GM03348 (cell line): ENCODE measurements at places on chromosomes 16 and 17.
A peak's percentile ranks its signal among the peaks of the same experiment; 100 is the strongest.

- DNase-seq, result no peak
Observed at GRCh38 chr16:1424028-1424427, 3.5 kb upstream of the UQCC4 start.

DNA sequence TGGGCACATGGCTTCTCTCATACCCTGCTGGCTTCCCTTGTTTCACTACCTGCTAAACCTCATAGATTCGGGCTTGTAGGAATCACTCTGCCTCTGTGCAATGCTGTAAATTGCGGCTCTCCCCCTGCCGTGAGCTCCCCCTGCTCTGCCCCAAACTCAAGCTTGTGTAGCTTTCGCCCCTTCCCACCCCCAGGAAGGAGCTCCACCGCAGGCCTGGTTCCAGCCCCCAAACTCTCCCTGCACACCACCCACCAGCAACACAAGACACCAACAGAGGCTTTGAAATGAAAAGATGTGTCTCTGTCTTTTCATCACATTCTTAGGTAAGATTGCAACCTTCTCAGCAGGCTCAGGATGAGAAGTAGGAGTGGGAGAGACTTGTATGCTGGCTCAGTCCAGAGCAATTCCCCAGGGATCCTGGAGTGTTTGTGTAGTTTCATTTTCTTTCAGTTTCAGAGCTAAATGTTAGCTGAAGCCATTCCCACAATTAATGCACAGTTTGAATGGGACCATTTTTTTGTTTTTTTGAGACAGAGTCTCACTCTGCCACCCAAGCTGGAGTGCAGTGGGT is 14.2 kb downstream of the CX3CL1 start:
- DNase-seq, result peak; percentile 55

- peak; percentile 61 for DNase-seq
Observed at GRCh38 chr16:1825864-1826690, 548 bp downstream of the HAGH start.

DNA sequence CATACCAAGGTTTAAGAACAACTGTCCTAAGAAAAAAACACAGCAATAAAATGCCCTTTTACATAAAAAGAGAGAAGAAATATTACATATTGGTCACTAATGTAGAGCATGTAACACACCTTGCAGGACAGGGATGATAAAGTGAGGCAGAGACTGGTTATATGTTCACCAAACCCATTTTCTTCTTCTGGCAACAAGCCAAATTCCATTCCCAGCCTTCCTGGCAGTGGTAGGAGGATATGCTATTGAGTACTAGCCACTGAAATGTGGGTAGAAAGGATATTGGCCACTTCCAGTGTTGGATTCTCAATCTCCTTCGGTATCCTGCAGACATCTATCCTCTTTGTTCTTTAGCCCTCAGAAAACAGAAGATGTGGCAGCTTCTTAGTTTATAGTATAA is 105.2 kb upstream of the SHISA6 start:
- DNase-seq, result no peak

- DNase-seq, result no peak
Observed at GRCh38 chr17:64331366-64331765, 59.3 kb downstream of the PECAM1 start.

- DNase-seq, result no peak
Observed at GRCh38 chr17:76561332-76561731, 21.5 kb downstream of the PRCD start.

DNA sequence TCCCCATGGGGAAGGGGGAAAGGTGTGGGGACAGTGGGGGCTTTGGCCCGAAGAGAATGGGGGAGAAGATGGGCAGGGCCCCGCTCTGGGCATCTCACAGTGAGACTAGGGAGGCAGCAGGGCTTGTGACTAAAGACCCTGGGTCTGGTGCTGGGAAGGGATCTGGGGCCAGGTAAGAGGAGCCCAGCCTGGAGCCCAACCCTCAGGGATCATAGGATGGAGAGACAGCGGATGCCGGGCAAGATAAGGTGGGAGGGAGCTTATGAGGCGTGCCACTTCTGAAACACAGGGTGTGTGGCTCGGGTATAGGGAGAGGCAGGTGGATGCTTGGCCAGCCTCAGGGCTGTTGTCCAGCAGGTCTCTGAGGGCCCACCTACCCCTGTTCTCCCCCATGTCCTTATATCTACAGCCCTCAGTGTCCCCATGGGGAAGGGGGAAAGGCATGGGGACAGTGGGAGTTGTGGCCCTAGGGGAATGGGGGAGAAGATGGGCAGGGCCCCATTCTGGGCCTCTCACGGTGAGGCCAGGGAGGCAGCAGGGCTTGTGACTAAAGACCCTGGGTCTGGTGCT is 15.4 kb downstream of the USP6 start:
- DNase-seq, result no peak

GRCh38 chr17:8073627-8074484 is 13.7 kb downstream of the ALOX12B start:
- peak; percentile 87 for DNase-seq

GRCh38 chr16:22285080-22285479 is 12.1 kb upstream of the POLR3E start:
- DNase-seq, result no peak

GRCh38 chr17:79028496-79029326 is 4.7 kb downstream of the C1QTNF1 start:
- DNase-seq, result no peak

DNA sequence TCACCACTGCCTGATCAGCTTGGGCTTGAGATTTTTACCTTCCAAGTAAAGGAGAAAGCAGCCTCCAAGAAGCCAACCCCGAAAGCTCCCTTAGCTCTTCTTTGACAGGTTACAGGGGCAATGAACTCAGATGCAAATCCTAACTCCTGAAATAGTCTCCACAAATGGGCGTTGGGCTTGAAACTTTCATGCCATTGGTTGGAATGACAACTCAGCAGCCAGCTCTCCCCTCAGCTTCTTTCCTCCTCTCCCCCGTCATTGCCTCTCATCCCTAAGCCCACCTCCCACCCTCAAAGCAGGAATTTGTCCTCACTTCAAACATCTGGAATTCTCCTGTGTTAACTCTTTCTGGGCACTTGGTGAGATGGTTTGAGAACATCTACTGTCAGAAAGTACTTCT is at the start of gene TAT:
Gene TAT (minus strand): TSS at position 122 of the 400 bp plus-strand sequence. CDS start 677 bp downstream, outside the sequence.
- no peak for DNase-seq

GRCh38 chr16:87382023-87382785 is 1.4 kb downstream of the FBXO31 start:
- DNase-seq, result no peak

DNA sequence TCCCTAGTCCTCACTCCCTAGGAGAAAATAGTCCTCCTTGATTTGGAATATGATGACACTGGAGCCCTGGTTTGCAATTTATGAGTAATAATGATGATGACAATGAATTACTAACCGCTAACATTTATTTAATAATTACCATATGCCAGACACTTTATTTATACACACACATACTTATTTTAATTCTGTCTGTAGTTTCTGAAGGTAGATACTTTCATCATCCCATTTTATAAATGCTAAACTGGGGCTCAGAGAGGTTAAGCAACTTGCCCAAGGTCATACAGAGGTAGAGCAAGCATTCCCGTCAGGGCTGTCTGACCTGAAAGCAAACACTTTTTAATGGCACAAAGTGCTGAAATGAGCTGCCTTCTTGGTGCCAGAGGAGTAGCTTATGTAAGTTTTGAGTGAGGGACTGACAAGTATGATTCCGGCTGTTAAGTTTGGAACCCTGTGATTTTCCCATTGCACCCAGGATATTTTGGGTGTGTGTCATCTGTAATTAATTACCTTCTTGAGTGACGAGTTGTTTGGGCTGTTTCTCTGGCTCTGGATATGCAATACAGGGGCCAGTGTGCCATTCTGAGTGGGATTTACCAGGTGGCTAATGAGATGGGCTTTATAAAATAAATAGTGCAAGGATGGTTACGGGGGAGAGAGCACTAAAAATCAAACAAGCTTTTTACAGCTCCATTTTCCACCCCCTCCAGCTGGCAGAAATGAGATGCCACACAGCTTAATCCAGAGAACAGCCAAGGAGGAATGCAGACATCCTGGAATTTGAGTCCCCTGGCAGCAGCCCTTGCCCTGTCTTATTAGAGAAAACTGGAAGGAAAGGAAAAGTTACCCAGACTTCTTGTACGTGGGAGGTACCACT is 211.8 kb downstream of the SNX29 start:
- peak; percentile 73 for DNase-seq

- peak; percentile 48 for DNase-seq
Observed at GRCh38 chr17:57422574-57423164, 166.3 kb downstream of the MSI2 start.

DNA sequence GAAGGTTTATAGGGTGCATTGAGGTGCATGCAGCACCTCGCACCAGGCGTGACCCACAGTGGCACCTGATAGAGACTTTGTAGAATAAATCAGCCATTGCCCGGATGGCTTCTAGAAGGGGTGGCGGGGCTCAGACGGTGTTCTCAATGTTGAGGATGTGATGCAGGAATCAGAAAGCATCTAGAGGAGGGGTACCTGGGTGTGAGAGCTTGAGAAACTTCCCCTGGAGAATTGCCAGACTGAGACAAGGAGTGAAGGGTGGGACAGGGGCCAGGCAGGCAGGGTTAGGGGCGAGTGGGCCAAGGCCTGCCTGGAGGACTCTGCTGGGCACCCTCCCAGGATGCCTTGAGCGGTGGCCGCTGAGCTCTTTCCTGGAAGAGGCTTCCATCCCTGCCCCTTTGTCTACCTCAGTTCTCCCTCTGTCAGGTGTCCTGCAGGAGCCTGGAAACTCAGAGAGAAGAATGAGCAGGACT is 9.3 kb upstream of the ADGRG1 start:
- DNase-seq, result no peak

- no peak for DNase-seq
Observed at GRCh38 chr17:33525186-33525585, 232.1 kb upstream of the ASIC2 start.

- DNase-seq, result no peak
Observed at GRCh38 chr17:2421315-2422147, 20.7 kb upstream of the MNT start.

DNA sequence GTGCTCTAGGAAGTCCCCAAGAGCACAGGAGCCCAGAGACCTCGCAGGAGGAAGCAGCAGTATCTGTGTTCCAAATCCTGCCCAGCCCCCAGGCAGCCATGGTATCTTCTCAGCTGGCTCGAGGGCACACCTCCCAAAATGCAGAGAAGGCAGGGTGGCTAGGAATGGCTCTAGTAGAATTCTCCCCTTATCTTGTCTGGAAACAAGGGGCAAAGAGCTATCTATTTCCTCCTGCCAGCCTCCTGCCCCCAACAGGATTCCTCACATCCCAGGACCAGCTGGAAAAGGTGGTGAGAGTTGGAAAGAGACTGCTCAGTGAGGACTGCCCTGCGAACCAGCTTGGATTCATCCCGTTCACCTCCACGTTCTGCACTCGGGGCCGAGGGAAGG is 8.6 kb upstream of the TSPOAP1 start:
- no peak for DNase-seq

- peak; percentile 52 for DNase-seq
Observed at GRCh38 chr17:44898768-44899073, 524 bp downstream of the EFTUD2 start.

DNA sequence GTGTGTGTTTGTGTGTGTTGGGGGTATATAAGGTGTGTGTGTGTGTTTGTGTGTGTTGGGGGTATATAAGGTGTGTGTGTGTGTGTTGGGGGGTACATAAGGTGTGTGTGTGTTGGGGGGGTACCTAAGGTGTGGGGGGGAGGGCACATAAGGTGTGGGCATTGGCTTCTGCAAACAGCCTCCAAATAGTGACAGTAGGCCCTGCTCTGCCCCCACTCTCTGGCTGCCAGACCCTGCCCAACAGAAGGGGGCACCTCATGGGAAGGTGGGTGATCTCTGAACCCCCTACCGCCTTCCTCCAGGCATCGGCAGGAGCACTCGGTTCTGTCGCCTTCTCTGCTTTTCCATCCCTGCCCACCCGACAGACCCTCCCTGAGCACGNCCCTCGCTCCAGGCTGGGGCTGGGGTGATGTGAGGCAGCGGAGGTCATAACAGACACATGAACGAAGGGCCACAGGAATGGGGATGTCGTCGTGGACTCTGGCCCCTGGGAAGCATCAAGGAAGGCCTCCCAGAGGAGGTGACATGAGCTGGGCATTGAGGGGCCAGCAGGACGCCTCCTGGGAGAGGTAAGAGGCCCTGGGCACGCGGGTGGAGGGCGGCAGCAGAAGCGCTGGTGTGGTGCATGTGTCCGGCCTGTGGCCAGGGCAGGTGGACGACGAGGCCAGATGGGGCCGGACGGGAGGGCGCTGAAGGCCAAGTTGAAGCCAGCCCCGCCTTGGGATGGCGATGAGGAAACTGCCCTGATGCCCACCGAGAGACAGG is 136.6 kb upstream of the RPH3AL start:
- no peak for DNase-seq

- peak; percentile 94 for DNase-seq
Observed at GRCh38 chr16:69848637-69849545, 86.8 kb downstream of the WWP2 start.

GRCh38 chr16:75172578-75172977 is 24.3 kb downstream of the ZFP1 start:
- no peak for DNase-seq

- no peak for DNase-seq
Observed at GRCh38 chr17:39938140-39938869, 10.8 kb downstream of the LRRC3C start.

DNA sequence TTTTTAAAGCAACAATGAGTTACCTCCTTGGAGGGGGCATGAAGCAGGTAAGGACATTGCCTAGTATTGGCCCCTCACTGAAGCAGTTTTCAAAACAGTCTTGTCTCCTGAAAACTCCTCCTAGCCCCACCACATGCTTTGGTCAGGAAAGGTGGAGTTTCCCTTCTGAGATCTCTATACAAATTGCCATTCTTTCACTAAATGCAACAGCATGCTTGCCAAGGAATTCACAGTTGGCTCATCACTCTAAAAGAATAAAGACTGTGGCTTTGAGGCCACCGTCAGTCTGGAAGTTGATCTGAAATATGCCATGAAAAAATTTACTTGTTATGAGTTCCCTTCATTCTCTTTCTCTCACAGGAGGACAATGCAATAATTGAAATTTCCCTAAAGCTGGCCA is 4.2 kb downstream of the TTC19 start:
- no peak for DNase-seq

- DNase-seq, result no peak
Observed at GRCh38 chr16:74450236-74450635, 29.0 kb upstream of the CLEC18B start.

GRCh38 chr17:60137731-60138130 is 12.0 kb upstream of the CA4 start:
- DNase-seq, result no peak
